ENCODE measurements at places on chromosomes 3 and 15.

- DNase-seq = no peak
These were observed 54.1 kb downstream of the SLC7A14 start for GRCh38 chr3:170531657-170532335.

- no peak for DNase-seq
These were observed 208.9 kb upstream of the ST8SIA2 start for GRCh38 chr15:92184679-92185230.

DNA sequence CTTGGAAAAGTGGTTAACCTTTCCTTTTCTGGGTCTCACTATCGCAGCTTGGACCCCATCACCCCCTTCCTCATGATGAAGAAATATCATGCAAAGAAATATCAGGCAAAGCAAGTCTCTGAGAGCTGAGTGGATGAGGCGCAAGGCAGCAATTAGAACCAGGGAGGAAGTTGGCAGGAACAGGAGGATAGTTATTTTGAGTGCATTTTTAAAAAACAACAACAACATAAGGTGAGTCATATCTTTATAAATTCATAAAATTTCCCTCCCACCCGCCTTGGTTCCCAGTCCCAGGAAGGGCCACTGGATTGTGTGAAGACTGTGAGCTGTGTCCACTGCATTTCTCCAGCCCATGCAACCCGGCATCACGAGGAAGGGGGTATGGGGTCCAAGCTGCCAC lies 316.9 kb upstream of the TLE3 start:
- no peak for DNase-seq

GRCh38 chr3:71339049-71339448 lies 244.5 kb downstream of the FOXP1 start:
- no peak for DNase-seq

- DNase-seq = no peak
These were observed 94.3 kb downstream of the SQOR start for GRCh38 chr15:45729141-45729540.

DNA sequence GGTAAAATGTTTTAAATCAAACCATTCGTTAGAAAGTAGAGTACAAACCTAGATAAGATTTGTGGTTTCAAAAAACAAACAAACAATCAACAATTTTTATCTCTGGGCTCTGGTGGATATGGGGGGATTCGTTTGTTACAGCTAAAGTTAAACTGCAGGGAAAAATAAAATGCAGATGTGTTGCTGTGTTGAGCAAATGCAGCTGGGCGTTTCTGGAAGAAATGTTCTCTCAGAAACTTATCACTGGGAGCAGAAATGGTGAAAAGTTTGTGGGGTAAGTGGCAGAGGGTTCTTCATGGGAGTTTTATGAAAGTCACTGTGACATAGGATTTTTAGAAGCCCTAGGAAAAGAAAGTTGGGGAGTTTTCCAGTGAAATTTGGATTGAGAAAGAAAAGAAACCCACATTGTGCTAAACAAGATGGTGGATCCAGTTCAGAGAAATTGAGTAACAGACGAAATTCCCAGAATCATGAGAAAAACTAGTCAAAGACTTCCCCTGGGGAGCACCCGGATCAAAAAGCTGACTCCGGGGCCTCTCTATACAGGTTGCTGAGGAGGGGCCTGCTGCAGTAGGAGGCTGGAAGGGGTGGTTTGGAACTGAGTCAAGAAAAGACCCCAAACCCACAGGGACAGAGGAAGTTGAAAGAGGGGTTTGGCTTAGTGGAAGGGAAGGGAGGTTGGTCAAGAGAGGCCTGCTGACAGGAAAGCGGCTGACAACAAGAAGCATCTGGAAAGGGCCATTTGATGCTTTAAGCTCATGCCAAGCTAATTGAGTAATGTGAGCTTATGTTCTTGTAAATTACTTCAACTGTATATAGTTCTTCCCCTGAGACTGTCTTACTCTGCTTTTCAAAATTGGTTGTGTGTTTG lies 108.7 kb downstream of the RARB start:
- DNase-seq = no peak

DNA sequence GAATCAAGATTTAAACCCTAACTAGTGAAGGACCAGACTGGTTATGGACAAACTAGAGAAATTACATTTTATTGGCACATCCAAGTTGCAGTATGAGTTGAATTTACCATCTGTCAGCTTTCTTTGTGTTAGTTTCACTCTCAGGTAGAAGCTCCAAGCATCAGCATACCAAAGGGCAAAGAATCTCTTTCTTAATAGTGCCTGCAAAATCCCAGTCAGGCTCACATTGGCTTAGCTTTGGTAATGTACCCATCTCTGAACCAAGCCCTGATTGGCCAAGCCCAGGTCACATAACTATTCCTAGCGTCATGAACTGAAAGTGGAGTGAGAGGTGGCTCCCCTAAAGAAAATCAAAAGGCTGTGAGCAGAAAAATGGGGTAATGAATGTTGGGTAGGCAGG lies 66.9 kb downstream of the CCNL1 start:
- DNase-seq = no peak

GRCh38 chr3:59920822-59921221 lies 871.0 kb upstream of the CFAP20DC start:
- no peak for DNase-seq

- DNase-seq = no peak
These were observed 227.5 kb upstream of the EPHA3 start for GRCh38 chr3:88879905-88880304.
